NCI-H460 (cell line): ENCODE measurements at places on chromosomes 5 and 9.
A peak's percentile ranks its signal among the peaks of the same experiment; 100 is the strongest.

DNA sequence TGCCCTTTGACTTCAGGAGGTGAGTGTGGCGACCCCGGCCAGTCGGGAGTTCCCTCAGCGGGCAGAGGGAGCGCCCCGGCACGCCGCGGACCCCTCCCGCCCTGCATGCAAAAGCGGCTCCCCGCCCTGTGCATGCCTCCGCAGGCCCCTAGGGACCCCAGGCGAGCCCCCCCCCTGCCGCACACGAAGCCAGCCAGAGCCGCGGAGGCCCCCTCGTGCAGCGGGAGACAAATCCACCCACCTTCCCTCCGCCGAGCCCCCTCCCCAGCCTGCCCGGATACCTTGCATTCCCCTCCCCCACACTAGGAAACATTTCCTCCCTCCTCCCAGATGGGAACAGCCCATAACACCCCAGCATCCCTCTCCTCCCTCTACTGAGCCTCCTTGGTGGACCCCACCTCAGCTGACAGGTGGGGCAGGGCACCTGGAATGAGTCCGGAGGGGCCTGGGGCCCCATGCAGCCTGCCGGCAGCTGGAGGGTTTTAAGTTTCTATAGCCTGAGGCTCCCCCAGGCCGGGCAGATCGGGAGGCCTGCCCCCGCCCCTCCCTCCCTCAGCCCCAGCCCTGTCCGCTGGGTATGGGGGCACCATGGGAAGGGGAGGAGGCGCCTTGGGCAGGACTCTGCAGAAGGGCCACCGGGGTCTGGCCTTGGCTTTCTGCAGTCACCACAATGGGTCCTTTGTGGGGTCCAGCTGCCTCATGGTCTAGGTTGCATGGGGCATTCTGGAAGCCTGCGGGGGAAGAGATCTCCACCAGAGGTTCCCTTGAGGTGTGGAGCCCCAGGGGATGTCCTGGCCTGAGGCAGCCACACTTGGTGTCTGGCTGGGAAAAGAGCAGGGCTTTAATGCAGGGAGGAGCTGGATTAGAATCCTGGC lies 601 bp downstream of the ERGIC1 start:
- no peak for DNase-seq

DNA sequence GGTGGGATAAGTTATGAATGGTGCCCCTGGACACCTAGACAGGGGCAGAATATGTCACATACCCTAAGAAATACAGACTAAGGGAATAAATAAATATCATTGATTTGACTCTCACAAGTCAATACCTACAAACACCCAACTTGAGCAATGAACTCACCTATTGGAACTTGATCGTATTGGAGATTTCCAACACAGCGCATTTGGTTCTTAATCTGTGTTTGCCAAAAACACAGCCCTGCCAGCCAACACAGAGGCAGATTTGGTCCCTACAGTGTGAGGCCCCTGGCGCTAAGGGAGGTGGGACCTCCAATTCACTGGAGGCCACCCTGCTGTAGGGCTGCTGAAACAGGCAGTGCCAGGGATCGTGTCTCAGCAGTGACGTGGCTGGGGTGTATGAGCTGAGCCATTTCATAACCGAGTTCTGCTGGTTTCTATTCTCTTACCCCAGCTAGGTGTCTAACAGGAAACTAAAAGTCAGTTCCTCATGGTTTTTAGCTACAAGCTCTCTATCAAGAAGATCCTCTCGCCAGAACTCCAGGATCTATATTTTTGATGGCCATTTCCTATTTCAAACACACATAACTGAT lies 84.5 kb downstream of the SLC1A1 start:
- DNase-seq, result no peak

DNA sequence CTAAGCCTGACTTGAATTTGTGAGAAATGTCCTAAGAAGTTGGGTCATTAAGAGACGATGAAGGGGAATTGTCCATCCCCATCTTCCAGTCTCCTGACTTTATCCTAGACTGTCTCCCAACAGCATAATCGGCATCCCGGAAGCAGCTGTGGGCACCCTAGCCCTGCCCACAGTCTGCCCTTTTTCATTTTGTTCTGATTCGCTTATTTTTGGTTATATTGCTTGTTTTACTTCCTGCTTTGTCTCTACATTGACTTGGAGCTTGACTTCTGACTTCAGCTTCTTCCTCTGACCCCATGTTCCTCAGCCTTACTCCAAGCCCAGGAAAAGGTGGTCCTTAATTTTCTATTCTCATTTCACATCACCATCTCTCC lies 41.8 kb downstream of the UGCG start:
- DNase-seq, result no peak

DNA sequence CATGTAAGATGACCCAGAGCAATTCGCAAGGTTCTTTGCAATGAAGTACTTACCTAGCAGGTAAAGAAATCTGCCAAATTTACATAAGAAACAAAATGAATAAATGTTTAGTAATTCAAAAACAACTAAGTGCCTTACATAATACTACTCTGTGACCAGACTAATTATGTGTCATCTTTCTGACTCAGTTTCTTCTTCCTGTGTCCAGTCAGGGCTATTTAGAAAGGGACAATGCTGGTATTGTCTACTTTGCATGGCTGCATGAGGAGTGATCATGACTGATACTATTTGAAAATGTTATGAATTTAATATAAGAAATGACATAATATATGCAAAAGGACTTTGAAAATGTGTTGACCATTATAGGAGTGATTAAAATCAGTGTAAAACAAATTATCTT lies 210.0 kb downstream of the TMEM161B start:
- DNase-seq, result no peak

GRCh38 chr5:125584140-125584520 lies 837.7 kb upstream of the ZNF608 start:
- no peak for DNase-seq

DNA sequence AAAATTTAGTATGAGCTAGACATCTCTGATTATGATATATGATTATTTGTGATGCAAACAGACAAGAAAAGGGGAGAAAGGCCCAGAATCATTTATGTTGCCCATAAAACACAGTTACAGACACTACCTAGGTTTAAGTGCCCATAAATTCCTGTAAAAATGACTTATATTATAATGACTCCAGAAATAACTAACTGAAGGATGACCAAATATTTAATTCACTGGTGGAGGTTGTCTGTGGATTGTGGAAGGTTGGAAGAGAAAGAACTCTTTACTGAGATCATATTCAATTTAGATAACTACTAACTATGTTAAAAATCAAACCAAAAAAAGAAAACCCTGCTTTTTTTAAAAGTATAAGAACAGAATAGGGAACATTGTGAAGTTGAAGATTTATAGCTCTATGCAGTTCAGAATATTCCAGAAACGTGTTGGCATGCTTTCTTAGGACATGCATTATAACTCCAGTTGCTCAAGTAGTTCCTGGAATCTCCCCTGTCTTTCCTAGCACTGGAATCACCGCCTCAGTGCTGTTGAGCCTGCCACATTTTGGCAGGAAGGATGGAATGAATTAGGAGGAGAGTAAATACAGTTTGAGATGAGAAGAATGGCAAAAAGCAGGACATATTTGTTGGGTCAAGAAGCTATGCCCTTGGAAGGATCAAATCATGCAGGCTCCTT lies 72.0 kb upstream of the PAPPA start:
- no peak for DNase-seq

DNA sequence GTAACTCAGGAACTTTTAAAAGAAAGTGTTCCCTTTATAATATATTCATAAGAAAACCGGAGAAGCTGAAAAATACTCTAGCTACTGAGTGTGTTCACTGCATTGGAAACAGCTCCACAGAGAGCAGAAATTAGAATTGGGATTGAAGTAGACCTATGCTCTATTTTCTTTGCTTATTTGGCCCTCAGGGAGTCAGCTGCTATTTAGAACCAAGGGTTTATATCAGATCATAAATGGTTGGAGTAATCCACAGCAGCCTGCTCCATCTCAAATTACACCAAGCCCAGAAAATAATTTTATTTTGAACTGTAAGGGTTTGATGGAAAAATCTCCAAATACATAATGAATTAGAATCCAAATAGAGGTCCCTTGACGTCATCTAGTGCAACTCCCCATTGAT lies 202.6 kb downstream of the ADAMTSL1 start:
- no peak for DNase-seq

DNA sequence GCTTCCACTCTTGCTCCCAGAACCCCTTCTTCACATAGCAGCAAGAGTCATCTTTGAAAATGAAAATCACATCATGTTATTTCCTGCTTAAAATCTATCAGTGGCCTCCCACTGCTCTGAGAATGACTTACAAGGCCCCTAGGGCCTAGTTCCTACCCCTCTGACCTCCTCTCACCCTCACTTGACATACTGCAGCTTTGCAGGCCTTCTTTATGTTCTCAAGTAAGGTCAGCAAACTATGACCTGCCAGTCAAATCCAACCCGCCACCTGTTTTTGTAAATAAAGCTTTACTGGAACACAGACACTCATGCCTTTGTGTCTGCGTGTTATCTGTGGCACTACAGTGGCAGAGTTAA lies 185.7 kb downstream of the NR3C1 start:
- DNase-seq, result no peak

DNA sequence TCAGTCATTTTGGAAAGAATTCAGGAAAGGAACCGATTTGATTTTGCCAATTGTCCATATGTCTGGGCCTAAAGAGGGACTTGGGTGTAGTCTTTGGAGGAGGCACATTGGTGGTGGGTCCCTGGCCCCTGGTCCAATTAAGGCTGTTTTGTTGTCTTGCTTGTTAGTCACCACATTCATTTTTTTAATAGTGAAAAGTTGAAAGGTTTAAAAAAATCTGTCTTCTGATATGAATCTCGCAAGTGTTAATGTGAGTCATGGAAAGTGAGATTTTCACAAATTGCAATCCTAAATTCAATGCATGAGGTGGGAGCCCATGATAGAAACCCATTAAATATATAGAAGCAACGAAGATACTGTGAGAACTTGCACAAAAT lies 165.9 kb upstream of the OTULINL start:
- DNase-seq, result no peak

GRCh38 chr9:77451507-77451906 lies 196.6 kb downstream of the GNA14 start:
- DNase-seq, result no peak

- DNase-seq, result no peak
Measured at GRCh38 chr9:95073042-95073607, 244.4 kb downstream of the FANCC start.

GRCh38 chr9:115050002-115050490 lies 67.9 kb downstream of the TNC start:
- no peak for DNase-seq

DNA sequence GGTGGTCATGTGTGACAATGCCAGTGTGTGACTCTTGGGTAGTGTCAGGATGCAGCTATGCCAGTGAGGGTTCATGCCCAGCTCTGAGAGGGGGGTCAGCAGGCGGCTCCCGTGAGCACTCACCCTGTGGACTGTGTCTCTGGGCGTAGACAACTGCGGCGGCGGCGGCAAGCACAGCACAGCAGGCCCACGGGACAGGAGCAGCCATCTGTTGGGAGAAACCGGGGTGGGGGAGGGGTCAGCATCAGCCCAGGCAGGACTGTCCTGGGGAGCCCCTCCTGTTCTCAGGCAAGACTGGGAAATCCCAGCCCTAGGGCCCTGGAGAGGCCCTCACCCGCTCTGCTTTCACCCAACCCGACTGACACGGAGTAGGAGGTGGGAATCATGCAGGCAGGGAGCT lies 20.8 kb downstream of the CNTFR start:
- no peak for DNase-seq

DNA sequence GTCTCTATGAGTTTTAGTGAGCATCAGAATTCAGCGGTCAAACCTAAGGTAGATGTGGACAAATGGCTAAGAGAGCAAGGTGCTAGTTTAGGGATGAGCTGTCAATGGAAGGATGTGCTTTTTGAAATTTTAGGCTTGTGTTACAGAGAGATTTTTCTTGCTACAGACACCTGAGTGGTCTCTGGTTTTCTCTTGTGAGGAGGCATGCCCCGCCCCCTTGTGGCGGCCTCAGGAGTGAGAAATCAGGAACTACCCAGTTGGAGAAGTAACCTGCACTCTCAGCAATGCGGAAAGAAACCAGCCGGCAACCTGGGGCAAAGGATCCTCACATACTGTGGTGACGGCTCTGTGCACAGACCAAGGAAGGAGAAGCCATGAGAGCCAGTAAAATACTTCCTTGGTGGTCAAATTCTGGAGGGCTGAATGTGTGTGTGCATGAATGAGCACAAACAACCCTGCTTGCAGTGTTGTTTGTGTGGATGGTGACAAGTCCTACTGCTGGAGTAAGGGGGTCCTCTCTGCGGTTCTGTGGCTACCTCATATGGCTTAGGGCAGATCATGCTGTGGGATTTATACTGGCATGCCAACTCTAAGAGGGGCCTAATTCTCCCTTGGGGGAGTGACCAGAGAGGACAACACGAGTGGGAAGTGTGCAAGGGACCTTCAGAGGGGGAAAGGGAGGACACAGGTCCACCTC lies 16.7 kb upstream of the HSD17B4 start:
- DNase-seq, result peak; percentile 30

DNA sequence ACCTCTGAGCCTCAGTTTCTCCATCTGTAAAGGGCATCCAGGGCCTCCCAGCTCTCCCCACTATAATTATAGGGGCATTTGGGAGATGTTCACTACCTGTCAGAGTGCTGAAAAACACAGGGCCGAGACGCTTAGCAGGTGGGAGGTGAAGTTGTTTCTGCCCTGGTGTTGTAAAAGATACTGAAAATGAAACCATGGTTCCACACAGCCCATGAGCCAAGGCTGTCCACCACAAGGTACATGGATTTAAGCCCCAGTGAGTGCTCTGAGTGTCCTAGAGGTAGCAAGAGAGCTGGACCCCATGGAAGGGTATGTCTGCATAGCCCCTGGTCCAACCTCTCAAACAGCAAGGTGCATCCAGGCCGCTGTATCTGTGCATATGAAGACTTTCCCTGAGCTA lies 137.5 kb downstream of the C5orf15 start:
- DNase-seq, result no peak

DNA sequence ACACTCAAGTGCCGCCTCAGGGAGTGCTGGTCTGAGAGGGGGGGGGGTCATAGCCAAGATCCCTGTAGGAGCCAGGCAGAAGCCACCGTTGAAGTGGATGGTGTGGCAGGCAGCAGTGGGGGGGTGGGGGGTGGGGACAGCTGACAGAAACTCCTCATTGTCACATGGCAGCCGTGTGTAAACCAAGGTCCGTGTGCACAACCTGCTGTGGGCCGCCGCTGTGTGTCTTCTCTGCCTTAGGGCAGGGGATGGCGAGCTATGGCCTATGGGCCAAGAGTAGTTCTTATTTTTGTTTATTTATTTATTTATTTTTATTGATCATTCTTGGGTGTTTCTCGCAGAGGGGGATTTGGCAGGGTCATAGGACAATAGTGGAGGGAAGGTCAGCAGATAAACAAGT lies 13.4 kb downstream of the SQSTM1 start:
- DNase-seq, result no peak

- no peak for DNase-seq
Measured at GRCh38 chr9:122032346-122032745, 60.8 kb downstream of the TTLL11 start.
